ENCODE measurements at places on chromosomes 2 and 18.

- no peak for DNase-seq
Observed at GRCh38 chr2:98572676-98573075, 35.6 kb downstream of the COA5 start.

- no peak for DNase-seq
Observed at GRCh38 chr2:8549273-8549922, 132.5 kb upstream of the ID2 start.

- no peak for DNase-seq
Observed at GRCh38 chr2:39380525-39381150, 56.4 kb downstream of the MAP4K3 start.

GRCh38 chr2:37569986-37570679, 101.3 kb downstream of the CDC42EP3 start:
- DNase-seq = no peak

DNA sequence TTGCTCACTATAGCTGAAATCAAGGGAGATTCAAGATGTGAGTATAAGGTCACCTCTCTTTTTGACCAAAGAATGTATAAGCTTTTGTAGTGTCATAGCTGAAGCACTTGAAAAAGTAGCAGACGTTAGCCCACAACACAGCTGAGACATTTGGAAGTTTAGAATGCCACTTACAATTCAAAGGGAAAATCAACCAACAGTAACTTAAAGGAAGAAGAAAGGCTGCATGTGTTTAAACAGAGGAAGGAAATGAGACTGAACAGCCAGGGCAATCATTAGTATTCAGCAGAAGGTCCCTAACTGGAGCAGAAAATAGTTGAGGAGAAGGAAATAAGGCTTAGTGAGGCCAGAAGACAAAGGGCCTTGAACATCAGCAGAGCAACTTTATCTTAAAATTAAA, 23.5 kb upstream of the SCG2 start:
- no peak for DNase-seq

DNA sequence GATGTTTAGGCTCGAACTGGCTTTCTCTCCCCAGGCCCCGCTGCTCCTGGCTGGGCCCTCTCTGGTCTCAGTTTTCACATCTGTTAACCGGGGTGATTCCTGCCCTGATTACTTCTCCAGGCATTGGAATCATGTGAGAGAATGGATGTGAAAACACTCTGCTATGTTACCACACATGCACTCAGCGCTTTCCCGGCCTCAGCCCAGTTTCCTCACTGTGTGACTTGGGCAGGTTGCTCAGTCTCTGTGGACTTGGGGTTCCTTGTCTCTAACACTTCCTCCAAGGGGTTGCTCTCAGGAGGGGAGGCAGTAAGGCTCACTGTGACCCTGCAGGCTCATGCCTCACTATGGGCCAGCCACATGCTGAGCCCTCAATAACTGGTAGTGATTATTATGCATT, 230.4 kb upstream of the HS6ST1 start:
- DNase-seq = peak; percentile 40

- peak; percentile 61 for DNase-seq
Observed at GRCh38 chr18:74567822-74568221, 29.8 kb upstream of the ZNF407 start.
